ENCODE measurements at places on chromosomes 2 and 18.

- H3K27me3 ChIP-seq, result no peaks in the 10 kb centered on the region
- no peaks in the 10 kb centered on the region for H3K36me3 ChIP-seq
- no peak overlapping the region for H3K4me3 ChIP-seq
- H3K27ac ChIP-seq, result no peak overlapping the region
Measured at GRCh38 chr2:218436992-218437391, 18.1 kb downstream of the VIL1 start.

DNA sequence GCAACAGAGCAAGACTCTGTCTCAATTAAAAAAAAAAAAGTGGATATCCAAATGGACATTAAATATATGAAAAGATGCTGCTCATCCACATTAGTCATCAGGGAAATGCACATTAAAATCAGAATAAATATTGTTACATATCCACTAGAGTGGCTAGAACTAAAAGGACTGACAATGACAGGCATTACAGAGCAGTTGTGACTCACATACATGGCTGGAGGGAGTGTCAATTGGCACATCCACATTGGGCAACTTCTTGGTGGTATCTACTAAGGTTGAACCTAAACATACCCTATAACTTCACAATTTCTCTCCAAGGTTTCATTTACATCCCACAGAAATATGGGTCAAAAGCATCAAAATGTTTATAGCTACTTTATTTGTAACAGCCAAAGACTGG is 14.0 kb upstream of the DNER start:
- no peak overlapping the region for H3K27ac ChIP-seq
- no peaks in the 10 kb centered on the region for H3K36me3 ChIP-seq
- H3K27me3 ChIP-seq, result no peaks in the 10 kb centered on the region
- H3K4me1 ChIP-seq, result no peaks in the 10 kb centered on the region
- no peak for DNase-seq

- H3K27me3 ChIP-seq, result no peaks in the 10 kb centered on the region
- no peaks in the 10 kb centered on the region for H3K36me3 ChIP-seq
- H3K27ac ChIP-seq, result no peak overlapping the region
- H3K4me3 ChIP-seq, result no peak overlapping the region
- no peak for DNase-seq
- H3K4me1 ChIP-seq, result peaks cover 44% of the 10 kb centered on the region
Measured at GRCh38 chr2:101753720-101754490, 56.4 kb downstream of the MAP4K4 start.

- DNase-seq, result no peak
- no peaks in the 10 kb centered on the region for H3K27me3 ChIP-seq
- H3K4me3 ChIP-seq, result no peak overlapping the region
- H3K27ac ChIP-seq, result no peak overlapping the region
- no peaks in the 10 kb centered on the region for H3K36me3 ChIP-seq
Measured at GRCh38 chr18:45290364-45290763, 324.9 kb upstream of the SLC14A2 start.

All from left lung (tissue), 14 donors.